ENCODE measurements at places on chromosomes 7 and 10.

DNA sequence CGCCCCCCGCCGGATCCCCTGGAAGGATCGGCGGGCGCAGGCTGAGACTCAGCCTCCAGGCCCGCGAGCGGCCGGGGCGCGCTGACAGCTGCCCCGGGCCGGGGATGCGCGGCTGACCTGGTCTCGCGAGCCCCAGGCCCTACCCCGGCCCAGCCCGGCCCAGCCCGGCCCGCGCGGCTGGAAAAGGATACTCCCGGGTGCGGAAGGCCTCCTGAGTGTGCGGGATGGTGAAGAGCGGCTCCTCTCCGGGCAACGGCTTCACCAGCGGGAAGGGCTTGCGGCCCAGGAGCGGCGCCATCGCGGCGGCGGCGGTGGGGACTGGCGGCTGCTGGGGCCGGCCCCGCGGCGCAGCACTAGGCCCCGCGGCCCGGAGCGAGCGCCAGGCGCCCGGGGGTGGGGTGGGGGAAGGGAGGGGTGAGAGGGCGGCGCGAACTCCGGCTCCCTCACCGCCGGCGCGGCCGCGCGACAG lies 423 bp downstream of the BAZ1B start:
- no peak for DNase-seq

GRCh38 chr10:43775384-43775783 lies 126.7 kb upstream of the ZNF32 start:
- no peak for DNase-seq

DNA sequence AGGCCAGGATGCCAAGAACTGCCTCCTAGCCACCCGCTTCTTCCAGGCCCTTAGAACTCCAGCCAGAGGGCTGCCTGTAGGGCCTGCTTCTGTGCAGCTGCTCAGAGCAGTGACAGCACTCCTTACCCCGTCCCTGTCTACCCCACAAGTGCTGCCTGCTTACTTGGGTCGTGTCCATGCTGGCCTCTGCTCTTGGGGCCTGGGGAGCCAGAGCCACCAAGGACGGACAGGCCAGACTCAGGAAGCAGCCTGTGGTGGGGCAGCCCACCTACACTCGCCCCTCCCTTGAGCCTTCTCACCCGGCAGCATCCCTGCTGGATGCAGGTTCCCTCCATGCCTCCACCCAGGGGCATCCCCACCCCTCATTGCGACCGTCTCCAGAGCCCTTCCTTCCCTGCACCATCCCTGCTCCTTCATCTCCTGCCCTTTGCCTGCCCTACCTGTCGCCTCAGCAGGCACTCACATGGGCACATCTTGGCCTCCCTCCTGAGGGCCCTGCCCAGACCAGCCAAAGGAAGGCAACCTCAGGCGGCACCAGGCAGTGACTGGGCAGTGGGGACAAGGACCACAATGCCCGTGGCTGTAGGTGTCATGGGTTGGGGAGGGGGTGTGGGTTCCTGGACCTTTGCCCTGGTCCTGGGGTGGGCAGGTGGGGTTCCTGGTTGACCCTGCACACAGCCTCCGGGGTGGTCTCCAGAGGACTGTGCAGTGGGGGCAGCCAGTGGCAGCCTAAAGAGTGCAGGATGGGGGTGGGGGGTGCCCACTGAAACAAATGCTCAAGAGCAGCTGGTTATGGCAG lies 78.0 kb upstream of the TNS3 start:
- no peak for DNase-seq

DNA sequence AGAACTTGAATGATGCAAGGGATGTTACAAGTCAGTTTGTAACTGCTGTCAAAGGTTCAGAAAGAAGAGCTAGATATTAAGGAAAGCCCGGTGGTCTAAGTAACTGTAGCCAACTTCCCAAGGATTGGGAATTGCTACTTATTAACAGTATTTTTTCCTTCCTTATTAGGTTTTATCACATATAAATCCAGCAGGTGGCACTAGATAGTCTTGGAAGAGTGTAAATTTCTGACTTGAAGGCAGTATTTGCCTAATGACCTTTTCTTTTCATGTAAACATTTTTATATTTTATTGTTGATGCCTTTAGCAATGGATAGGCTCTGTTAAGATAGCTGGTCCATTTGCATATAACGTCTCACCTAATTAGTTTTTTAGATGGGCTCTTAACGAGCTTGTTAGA lies 51.2 kb downstream of the ANLN start:
- no peak for DNase-seq

DNA sequence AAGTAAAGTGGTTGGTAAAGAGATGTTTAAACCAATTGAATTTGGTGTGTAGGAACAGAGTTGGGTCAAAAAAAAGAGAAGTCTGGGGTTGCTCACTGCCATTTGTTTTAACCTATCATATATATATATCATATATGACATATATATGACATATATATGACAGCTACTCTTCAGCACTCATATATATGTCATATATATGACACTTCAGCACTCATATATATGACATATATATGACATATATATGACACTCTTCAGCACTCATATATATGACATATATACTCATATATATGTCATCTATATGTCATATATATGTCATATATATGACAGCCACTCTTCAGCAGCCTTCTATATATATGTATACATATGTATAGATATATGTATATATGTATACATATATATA lies 8.9 kb upstream of the A1CF start:
- DNase-seq, result no peak

GRCh38 chr7:22865602-22865960 lies 42.9 kb upstream of the TOMM7 start:
- DNase-seq, result no peak

DNA sequence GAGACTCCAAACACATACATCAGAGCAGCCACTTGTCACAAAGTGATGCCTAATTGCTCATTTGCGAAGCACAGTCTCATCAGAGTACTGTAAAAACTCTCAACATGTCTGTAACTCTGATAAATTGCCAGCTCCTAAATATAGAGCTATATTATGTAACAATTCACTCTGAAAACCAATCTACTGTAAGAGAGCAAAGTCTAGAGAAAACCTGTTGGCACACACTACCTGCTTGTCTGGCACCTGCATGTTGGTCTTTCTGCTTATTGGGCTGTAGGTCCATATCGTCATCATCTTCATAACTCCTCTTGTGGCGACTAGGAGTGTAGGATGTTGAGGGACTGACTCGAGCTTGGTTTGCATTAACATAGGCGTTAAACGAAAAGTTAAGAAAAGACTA lies 19.8 kb downstream of the MCMBP start:
- DNase-seq, result no peak

- no peak for DNase-seq
Measured at GRCh38 chr7:104818961-104819880, 194.8 kb upstream of the KMT2E start.

DNA sequence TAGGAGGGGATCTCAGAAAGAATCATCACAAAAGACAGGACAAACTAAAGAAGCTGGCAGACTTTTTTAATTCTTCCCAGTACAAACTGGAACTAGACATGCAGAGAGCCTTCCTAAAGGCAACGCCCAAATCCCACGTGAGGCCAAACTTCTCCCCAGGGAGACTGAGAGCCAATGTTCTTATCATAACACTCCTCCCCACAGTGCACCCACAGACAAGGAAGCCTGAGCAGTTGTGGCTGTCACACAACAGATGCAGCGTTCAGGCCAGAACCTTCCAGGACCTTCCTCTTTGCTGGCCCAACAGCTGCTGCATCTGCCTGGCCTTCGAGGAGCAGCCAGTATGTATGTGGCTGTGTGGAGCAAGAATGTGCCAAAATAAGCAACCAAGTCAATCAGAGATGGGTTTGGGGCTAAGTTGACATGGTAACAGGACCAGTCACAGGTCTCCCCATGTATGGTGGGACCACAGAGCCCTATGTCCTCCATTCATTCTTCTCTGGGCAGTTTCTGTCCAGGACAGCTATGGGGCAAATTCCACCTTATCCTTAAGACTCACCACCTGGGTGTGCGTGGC lies 34.9 kb downstream of the SRPK2 start:
- DNase-seq, result no peak

- DNase-seq, result no peak
Measured at GRCh38 chr7:108142180-108142579, 12.0 kb upstream of the LAMB4 start.
